ENCODE measurements at places on chromosomes 3 and 15. TPM values are rescaled to one million over a fixed set of nuclear protein-coding genes. Genes with fewer than 3 reads are reported as not detected.

Gene CLRN1
- total RNA-seq = not detected

Gene IQCF5
- total RNA-seq = not detected

Gene PLA1A
- total RNA-seq = 0.65 TPM

Gene GABRB3
- total RNA-seq = 0.32 TPM

Gene GRIP2
- total RNA-seq = not detected

Gene PIK3CA
- total RNA-seq = 39.8 TPM

Gene CCR9
- not detected for total RNA-seq

Gene SNTN
- not detected for total RNA-seq

All from epithelial cell of umbilical artery (primary cell).